ENCODE measurements at places on chromosomes 13 and 19.

DNA sequence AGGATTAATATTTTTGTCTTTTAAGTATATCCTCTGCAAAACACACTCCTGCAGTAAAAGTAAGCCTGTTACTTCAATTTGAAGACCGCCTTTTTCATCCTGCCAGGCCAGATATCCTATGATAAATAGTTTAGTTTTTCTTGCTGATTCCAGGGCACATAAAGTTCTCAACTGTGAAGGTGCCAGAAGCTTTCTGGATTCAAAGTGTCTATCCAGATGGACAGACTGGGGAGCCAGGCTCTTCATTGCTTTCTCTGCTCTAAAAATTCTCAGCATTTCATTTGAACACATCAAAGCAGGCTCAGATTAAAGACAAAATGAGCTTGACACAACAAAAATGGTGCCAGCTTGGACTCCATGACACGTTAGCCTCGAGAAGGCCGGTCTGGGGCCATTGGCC lies 53.6 kb upstream of the UBL3 start:
- no peak for DNase-seq

DNA sequence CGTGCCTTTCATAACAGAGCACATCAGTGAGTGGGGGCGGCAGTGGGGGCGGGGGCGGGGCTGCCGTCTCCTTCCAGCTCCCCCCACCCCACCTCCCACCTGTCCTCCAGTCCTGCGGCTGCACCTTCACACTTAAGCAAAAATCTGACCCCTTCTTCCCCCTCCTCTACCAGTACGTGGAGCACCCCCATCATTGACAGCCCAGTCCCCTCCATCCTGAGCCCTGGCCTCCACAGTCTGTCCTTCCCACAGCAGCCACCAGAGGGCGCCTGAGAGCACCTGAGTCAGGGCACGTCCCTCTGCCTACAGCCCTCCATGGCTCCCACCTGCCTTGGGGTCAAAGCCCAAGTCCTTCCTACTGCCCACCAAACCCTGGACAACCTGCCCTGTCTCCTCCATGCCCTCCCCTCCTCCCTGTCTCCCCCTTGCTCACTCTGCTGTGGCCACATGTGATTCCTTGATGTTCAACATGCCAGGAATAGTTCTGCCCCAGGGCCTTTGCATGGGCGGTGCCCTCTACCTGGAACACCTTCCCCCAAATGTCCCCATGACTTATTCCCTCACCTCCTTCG lies 4.0 kb downstream of the EBI3 start:
- peak; percentile 52 for DNase-seq

GRCh38 chr19:34428549-34429285 lies 536 bp downstream of the UBA2 start:
- DNase-seq: no peak

GRCh38 chr19:52191951-52192350 lies 2.1 kb downstream of the PPP2R1A start:
- no peak for DNase-seq

GRCh38 chr19:14473978-14474578 lies 1.1 kb downstream of the PTGER1 start:
- DNase-seq: no peak

DNA sequence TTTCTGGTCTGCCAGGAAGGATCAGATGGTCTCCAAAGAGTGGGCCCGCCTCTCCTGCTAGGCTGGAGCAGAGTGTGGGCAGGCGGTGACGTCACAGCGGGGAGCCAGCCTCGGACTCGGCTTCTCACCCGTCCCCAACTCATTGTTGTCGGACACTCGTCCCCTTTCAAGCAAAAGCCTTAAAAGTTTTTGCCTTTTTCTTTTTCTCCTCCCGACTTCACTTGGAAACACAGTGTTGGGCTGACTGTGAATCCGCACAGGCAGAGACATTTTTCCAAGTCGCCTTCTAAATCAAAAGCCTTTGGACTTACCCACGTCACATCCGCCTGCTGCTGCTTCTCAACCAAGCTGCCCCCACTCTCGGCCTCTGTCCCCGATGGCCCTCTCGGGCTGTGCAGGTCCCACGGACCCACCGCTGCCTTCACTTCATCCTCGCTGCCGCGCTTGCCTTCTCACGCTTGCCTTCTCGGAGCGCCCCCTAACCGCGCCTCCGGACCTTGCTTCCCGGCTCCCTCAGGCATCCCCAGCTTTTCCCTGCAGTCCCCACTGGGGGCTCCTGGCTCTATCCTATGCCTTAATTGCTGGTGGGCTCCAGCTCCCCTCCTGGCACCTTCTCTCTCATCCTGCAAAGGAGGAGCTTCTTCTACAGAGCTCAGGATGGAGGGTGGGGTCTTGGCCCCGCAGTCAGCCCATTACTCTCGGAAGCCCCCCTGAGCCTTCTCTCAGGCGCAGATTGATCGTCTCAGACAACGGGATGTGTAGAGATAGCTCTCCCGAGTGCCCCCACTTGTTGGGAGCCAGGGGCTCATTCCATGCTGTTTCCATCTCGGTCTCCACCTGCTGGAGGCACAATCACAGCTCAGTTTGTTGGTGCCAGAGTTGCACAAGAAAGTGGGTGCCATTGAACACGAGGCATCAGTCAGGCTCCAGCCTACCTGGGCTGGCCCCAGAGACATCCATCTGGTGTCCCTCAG lies 3.9 kb upstream of the ZNF135 start:
- no peak for DNase-seq

- no peak for DNase-seq
Observed at GRCh38 chr13:95156208-95156607, 145.0 kb downstream of the ABCC4 start.

DNA sequence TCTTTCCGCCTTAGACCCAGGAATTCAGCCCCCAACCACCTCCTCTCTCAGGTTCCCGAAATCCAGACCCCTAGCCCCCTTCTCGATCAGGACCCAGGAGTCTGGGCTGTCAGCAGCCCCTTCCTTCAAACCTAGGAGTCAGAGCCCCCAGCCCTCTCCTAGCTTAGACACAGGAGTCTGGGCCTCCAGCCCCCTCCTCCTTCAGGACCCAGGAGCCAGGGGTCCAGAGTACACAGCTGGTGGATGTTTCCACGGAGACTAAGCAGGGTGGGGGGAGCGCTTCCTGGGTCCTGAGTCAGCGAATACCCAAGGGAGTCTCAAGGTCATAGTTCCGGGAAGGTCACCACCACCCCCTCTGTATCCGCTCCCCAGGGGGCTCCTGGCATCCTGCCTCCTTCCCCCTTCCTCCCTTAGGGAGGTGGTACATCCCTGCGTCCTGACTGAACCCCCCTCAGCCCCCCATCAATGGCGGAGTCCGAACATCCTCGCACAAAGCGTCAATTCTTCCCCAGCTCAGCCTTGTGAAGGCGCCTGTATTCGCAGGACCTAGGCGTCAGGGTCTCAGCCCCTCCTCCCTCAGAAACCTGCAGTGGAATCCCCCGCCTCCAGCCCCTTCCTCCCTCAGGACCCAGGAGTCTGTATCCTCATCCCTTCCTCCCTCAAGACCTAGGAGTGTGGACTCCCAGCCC lies 4.6 kb downstream of the CADM4 start:
- no peak for DNase-seq

- DNase-seq: no peak
Observed at GRCh38 chr13:113292021-113292862, 4.8 kb upstream of the LAMP1 start.

- no peak for DNase-seq
Observed at GRCh38 chr19:15379999-15380647, 536 bp upstream of the AKAP8 start.

DNA sequence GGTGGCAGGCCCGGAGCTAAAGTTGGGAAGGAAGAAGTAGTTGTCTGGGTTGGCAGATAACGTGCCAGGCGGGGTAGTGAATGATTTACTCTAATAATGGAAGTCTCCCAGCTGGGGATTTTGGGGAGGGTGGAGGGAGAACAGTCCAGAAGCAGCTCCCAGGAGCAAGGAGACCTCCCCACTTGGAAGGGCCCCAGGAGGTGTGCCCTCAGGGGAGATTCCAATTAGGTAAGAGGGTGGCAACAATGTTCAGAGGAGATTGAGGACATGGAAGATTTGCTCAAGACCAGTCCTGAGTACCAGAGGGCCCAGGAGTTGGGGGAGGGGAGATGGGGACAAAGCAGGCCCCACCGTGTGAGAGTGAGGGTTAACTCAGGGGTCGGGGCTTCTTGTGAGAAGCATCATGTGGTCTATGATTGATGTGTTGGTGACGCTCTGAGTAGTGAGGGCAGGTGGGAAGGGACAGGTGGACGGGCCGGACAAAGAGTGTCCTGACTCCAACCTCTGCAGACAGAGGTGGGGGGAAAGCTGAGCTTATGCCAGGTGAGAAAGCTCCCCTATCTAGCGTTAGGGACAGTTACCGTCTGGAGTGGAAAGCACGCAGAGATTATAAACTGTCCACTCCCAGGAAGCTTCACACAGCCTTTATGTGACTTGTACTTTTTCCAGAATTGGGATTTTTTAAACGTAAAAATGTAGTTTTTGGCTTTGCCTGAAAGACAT lies 3.5 kb downstream of the SPINT2 start:
- no peak for DNase-seq

GRCh38 chr19:34120846-34121639 lies 51.3 kb upstream of the LSM14A start:
- peak; percentile 12 for DNase-seq

DNA sequence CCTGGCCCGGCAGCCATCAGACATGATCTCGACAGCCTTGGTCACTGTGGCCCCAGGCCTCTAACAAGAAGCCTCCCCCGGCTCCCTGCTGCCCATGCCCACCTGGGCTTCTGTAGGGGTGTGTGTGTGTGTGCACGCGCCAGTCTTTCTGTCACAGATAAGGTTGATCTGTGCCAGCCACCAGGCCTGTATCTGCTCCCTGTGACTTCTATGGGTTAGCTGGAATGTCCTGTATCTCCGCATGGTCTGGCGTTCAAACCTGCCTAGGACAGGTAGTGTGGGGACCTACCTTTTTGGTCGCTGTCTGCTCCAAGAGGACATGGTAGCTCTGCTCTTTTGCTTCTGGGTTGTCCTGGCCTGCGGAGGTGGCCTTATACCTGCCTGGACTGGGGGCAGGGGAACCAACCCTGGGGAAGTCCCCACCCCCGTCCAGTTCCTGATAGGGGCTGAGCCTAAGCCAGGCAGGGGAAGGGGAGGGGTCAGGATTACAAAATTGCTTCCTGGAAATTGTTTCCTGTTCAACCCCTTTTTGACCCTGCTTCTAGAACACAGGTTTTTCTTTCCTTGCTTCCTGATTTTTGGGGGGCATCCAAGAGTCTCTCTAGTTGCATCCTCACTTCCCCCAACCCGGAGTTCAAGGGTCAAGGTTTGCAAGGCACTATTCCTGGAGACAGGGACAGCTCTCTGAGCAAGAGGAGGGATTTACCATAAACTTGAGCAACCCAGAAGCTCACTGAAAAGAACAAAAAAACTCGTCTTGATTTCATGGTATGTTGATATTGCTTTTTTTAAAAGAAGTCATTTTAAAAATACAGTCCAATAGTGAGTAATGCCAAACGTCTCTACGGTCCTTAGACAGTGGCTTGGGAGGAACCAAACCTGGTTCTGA lies at the start of gene LRG1:
Gene LRG1, minus strand, starts transcription at position 344 of the 889 bp plus-strand sequence. Its CDS starts 23 bp downstream, at position 321.
- no peak for DNase-seq

- no peak for DNase-seq
Observed at GRCh38 chr13:99053636-99054233, 75.9 kb upstream of the DOCK9 start.

GRCh38 chr19:52188822-52189734 lies 774 bp upstream of the PPP2R1A start:
- no peak for DNase-seq

GRCh38 chr19:1845125-1845515 lies 3.2 kb downstream of the REXO1 start:
- DNase-seq: no peak

DNA sequence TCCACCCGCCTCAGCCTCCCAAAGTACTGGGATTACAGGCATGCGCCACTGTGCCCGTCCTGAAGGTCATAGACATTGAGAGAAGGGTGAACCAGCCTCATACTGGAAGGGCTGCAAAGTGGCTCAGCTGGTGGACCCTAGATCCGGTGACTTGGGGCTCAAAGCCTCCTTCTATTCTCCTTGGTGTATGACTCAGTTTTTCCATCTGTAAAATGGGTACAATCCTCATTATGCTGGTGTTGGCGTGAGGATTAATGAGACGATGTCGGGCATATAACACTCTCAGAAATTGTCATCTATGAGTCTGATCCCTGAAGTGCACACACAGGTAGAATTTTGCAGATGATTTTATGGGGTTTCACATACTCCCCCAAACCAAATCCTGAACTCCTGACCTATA lies 5.8 kb upstream of the CAMSAP3 start:
- DNase-seq: no peak

DNA sequence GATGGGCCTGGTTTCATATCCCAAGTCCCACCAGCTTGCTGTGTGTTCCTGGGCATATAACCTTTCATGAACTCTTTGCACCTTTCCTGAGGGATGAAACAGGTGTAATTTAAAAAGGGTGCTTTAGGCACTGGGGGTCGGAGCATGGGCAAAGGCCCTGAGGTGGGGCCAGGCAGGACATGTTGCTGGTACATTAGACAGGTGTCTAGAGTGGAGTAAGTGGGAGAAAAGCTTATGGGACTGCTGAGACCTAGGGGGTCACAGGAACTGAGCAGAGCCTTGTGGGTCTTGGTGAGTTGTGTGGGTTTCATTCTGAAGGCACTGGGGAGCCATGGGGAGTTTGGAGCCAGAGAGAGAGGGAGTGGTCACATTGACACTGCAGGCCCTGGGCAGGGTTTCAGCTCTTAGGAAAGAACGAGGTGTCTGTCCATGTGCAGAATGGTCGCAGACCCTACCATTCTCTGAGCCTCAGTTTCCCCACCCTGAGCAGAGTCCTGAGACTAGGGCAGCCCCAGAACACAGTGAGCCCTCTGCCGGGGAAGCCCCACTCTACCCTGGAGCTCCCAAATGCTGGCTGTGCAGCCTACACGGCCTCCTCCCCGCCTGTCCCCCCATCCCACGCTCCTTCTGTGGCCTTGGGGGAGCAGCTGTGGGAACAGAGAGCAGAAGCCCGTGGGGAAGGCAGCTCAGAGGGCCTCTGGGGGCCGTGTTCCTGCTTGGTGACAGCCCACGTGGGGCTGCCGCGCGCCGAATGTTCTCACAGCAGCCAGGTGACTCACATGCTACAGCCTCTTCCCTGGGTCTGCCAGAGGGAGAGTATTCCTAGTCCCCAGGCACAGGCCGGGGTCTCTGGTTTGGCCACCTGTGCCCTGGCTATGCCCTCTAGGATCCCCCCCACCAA lies 7.3 kb upstream of the HOMER3 start:
- DNase-seq: no peak

GRCh38 chr19:44662691-44663385 lies 8.4 kb upstream of the CEACAM19 start:
- DNase-seq: no peak

GRCh38 chr19:41350735-41351338 lies 2.9 kb downstream of the TGFB1 start:
- no peak for DNase-seq

- DNase-seq: no peak
Observed at GRCh38 chr13:38173403-38173802, 176.2 kb upstream of the UFM1 start.

DNA sequence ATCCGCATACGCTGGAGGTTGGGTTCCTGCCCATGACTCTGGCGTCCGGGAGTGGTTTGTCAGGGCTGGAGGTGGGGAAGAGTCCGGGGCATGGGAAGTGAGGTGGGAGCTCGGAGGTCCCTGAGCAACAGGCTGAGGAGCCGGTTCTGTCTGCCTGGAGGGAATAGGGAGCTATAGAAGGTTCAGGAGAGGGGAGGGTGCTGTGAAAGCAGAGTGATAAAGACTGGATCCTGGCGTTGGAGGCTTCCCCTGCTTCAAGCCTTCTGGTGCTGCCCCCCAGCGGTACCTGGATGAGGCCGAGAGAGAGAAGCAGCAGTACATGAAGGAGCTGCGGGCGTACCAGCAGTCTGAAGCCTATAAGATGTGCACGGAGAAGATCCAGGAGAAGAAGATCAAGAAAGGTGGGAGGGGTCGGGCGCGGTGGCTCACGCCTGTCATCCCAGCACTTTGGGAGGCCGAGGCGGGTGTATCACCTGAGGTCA lies 2.6 kb downstream of the HMG20B start:
- no peak for DNase-seq

Measured in activated T-helper 1 cell treated with anti-CD3 and anti-CD28 coated beads, Interleukin-2, amount 50 U/mL, for 16 hours (primary cell).